ENCODE measurements at places on chromosomes 6 and 20.
A peak's percentile ranks its signal among the peaks of the same experiment; 100 is the strongest.

GRCh38 chr6:17673543-17674254, 33.0 kb downstream of the NUP153 start:
- no peak for DNase-seq

- no peak for DNase-seq
These were observed 128.9 kb downstream of the SYNDIG1 start for GRCh38 chr20:24598346-24598745.

- no peak for DNase-seq
These were observed 576.3 kb downstream of the PKHD1 start for GRCh38 chr6:51511081-51511480.

- DNase-seq = no peak
These were observed 184.8 kb upstream of the FOXQ1 start for GRCh38 chr6:1127129-1127528.

DNA sequence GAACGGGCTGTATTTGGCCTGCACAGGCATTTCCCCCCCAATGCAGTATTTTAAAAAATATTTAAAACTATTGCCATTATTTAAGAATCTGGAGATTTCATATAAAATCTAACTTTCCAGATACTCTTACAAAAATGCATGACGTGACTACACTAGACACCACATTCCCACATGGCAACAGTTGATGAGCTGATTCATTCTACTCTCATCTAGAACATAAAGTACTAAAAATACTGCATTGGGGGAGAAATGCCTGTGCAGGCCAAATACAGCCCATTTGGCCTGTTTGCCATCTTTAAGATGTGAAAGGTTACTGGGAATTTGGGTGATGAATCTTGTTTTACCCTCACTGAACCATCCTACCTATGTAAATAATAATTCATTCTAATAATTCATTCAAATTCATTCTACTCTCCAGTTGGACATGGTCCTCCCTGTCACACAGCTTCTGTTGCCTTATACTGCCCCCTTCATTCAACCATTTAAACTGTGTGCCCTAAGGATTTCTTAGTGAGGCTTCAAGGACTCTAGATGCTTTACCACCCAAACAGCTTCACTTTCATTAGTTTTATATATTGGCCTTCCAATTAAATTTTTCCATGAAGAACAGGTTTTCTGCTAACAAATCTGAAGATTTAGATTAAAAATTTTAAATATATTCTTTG, 6.9 kb upstream of the ZSCAN16 start:
- DNase-seq = no peak

DNA sequence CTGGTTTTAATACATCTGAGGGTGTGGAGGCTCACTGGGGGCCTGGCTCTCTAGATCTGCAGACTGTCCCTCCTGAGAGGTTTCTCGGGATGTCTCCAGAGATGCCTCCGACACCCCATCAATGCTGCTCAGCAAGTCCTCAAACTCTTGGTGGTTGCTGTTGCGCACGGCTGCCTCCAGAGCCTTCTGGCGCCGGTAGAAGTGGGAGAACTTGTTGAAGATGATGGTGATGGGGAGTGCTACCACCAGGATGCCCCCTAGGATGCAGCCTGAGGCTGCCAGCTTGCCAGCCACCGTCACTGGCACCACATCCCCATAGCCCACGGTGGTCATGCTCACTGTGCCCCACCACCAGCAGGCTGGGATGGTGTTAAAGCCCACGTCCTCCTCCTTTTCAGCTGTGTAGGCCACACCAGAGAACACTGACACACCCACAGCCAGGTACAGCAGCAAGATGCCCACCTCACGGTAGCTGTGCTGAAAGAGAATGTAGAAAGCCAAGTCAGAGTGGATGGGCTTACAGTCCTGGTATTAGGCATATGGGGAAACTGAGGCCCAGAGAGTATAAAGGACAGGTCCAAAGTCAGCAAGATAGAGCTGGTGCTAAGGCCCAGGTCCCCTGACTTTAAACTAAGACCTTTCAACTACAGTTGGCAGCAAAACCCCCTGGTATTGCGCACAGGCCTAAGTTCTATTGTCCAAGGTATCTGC, 5.9 kb downstream of the KCNS1 start:
- no peak for DNase-seq

DNA sequence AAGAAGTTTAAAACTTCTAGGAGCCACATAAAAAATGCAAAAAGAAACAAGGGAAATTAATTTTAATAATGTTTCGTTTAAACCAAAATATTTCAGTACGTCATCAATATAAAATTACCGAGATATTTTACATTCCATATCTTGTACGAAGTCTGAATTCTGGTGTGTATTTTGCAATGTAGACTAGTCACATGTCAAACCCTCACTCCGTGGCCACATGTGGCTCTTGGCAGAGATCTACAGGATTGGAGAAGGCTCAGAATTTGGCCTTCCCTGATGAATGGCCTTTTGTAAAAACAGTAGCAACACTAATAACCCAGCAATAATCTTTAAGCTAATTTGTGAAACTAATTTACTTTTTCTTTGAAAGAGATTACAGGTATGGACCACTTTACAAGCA, 217.1 kb downstream of the PRL start:
- no peak for DNase-seq

DNA sequence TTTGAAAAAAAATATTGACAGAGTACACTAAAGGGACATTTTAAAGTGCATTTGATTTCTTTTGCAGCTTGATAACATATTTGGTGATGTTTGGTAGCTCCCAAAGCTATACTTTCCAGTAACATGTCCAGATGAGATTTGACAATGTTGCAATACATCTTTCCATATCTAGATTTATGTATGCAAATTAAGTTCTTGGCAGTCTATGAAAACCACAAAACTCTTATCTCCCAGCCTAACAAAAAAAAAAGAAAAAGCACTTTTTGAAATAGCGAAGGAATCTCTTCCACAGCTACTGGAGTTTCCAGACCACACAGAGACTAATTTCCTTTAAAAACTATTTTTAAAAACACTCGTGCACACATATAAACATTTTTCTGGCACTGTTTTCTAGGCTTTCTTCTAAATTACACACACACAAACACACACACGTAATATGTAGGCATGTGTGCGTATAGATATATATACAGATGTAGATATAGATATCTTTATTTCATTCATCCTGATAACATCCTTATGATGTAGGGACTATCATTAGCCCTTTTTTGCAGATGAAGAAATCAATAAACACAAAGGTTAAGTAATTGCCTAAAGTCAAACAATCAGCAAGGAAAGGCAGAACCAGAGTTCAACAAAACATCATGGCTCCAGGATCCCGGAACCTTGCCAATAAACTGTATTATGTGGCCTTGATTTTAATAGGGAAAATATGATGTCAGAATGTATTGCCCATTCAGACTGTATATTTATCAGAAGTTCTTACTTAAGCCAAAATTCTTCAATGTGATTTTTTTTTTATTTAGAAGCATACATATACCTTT, 93.3 kb downstream of the ADGRB3 start:
- no peak for DNase-seq

GRCh38 chr20:49484180-49485140, 2.0 kb upstream of the KCNB1 start:
- DNase-seq = peak; percentile 79

DNA sequence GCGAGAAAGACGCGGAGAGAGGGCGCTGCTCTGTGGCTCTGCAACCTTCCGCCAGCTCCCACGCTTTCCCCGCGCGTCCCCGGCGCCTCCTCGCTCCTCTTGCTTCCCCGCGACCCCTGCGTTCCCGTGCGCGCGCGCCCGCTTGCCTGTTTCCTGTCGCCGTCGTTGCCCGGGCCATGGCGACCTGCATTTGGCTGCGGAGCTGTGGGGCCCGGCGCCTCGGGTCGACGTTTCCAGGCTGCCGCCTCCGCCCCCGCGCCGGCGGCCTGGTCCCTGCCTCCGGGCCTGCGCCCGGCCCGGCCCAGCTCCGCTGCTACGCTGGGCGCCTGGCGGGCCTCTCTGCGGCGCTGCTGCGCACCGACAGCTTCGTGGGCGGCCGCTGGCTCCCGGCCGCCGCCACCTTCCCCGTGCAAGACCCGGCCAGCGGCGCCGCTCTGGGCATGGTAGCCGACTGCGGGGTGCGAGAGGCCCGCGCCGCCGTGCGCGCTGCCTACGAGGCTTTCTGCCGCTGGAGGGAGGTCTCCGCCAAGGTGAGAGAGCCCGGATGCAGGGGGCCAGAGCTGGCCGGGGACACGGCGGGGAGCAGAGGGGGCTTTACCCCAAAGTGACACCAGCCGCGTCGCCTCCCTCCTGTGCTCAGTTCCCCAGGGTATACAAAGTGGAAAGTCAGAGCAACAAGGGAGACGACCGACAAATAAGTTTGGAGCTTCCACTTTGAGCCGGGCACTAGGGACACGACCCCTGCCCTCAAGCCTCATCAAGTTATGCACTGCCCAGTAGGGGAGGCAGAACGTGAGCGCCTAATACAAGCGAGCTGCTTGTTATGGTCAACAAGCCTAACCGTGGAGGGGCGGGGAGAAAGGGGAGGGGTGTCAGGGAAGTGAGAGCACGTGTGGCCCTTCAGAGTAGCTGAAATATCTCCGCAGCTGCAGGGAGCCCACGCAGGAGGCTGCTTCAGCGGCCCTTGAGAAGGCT, at the start of gene ALDH5A1:
TSS of gene ALDH5A1 (plus strand) at position 149 of the 975 bp plus-strand sequence. CDS start at position 177, 28 bp downstream.
- peak; percentile 78 for DNase-seq

DNA sequence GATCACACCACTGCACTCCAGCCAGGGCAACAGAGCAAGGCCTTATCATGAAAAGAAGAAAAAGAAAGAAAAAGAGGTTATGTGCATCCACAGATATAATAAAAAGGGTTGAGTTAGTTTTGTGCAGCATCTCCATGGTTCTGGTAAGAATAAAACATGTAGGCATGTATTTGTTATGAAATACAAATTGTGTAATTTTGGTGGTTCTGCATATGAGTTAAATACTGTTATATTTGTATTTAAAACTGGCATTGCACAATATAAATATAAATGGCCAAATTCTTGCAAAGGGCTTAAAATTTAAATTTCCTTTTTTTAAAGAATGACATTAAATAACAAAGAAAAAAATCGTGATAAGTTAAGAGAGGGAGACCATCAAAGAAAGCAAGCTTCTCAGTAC, 159.1 kb upstream of the PREP start:
- no peak for DNase-seq

DNA sequence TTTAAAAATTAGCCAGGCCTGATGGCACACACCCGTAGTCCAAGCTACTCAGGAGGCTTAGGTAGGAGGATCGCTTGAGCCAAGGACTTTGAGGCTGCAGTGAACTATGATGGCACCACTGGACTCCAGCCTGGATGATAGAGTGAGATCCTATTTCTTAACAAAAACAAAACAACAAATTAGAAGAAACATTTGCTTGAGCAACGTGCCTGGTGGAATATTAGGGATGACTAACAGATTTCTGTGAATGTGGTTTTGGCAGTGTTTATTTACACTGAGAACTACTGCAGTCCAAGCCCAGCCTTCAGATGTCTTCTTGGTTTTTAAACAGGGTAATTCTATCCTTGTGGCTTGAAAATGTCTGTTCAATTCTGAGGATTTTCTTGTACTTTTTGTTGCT, 9.2 kb downstream of the PPP1R3G start:
- no peak for DNase-seq
